Stomach (tissue), 19 donors: ENCODE measurements at places on chromosomes 5 and 9.
A peak's percentile ranks its signal among the peaks of the same experiment; 100 is the strongest.

DNA sequence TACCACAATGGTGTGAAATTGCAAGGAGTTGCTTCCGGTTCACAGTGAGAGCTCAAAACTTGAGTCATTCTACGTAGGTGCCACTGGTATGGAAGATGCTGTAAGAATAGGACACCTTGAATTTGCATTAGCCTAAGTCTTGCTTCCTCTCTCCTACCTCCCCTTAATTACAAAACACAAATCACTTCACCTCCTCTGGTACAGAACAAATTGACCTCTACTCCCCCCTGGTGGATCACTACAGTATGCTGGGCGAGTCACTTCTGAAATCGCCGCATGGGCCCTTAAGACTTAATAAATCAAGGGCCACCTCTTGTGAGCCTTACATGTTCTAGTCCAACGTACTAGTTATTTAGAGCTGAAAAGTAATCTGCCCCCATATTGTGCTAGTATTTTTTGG lies 145.3 kb upstream of the SMARCA2 start:
- no peaks in the 10 kb centered on the region for H3K36me3 ChIP-seq
- no peaks in the 10 kb centered on the region for H3K27me3 ChIP-seq
- H3K4me1 ChIP-seq = no peaks in the 10 kb centered on the region
- DNase-seq = peak; percentile 50

- H3K4me1 ChIP-seq = peaks cover 12% of the 10 kb centered on the region
- DNase-seq = peak; percentile 67
- no peaks in the 10 kb centered on the region for H3K36me3 ChIP-seq
These were observed 121.2 kb downstream of the CEMIP2 start for GRCh38 chr9:71647094-71647591.

DNA sequence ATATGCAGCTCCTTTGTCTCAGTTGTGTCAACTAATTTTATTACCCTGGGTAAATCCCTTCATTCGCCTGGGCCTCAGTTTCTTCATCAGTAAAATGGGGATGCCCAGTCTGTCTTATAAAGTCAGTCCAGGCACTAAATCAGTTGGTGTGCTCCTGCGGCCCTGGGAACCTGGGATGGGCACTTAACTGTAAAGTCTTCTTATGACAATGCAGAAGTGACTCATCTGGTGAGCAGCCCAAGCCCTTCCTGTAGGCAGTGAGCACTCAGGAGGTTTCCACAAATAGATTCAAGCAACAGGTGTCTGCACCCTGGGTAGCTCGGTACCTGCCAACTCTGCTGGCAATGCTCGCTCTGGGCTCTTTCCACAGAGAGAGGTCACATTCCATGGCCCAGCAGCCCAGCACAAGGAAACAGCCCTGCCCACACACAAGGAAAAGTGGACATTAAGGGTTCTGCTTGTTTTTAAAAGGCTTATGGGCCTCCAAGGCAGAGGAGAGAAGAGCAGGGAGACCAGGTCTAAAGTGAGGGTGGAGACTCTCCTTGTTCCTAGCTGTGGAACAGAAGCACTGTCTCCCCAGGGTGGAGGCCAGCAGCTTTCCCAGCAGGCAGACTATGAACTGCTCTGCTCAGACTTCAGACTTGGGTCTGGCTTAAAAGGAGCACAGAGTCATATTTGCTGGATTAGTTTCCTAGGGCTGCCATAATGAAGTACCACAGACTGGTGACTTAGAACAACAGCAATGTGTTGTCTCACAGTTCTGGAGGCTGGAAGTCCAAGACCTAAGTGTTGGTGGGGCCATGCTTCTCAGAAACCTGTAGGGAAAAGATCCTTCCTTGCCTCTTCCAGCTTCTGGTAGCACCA lies 89.7 kb upstream of the ADRA1B start:
- H3K36me3 ChIP-seq = no peaks in the 10 kb centered on the region
- no peaks in the 10 kb centered on the region for H3K27me3 ChIP-seq
- H3K27ac ChIP-seq = peak overlapping the region; percentile 56
- no peak overlapping the region for H3K4me3 ChIP-seq
- peak; percentile 7 for DNase-seq

- no peaks in the 10 kb centered on the region for H3K4me1 ChIP-seq
- no peaks in the 10 kb centered on the region for H3K27me3 ChIP-seq
- H3K27ac ChIP-seq = no peak overlapping the region
- peak; percentile 35 for DNase-seq
- no peak overlapping the region for H3K4me3 ChIP-seq
These were observed 11.7 kb upstream of the OR1J2 start for GRCh38 chr9:122498883-122499288.

DNA sequence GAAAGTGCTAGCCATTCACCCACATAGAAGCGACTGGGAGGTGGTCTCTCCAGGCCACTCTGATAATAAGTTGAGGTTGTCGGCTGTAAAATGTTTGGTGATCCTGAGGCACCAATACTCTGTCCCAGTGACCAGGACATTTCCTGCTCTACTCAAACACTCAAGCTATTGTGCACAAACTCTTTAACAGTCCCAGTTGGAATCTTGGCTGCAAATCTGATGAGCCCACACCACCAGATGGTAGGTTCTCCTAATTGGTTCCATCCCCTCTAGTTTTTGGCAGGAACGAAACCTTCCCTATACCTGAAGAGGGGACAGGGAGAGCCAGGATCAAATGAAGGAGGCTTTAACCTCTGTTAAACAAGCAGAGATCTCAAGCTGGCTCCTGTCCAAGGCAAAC lies 14.3 kb downstream of the GRIA1 start:
- H3K27me3 ChIP-seq = no peaks in the 10 kb centered on the region
- no peaks in the 10 kb centered on the region for H3K4me1 ChIP-seq
- DNase-seq = peak; percentile 43
- H3K27ac ChIP-seq = no peak overlapping the region

DNA sequence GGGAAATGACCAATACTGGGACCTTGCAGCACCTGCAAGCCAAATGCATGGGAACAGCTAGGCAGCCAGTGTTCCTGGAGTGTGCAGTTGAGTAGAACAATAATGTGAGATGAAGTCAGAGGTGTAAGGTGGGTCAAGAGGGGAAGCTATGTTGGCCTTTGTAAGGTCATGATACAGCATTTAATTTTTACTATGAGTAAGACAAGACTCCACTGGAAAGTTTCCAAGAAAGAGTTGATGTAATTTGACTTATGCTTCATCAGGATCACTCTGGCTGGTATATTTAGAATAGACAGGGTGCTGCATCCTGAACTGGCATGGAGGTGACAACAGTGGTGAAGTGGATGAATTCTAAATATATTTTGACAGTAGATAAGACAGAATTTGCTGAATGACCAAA lies 744.8 kb downstream of the KCTD16 start:
- no peak overlapping the region for H3K27ac ChIP-seq
- H3K4me3 ChIP-seq = no peak overlapping the region
- no peak for DNase-seq
- H3K27me3 ChIP-seq = no peaks in the 10 kb centered on the region
- H3K36me3 ChIP-seq = no peaks in the 10 kb centered on the region

- H3K4me3 ChIP-seq = no peak overlapping the region
- H3K27me3 ChIP-seq = no peaks in the 10 kb centered on the region
- no peaks in the 10 kb centered on the region for H3K36me3 ChIP-seq
- no peak for DNase-seq
- H3K4me1 ChIP-seq = peaks cover 4% of the 10 kb centered on the region
These were observed 77.5 kb upstream of the XPA start for GRCh38 chr9:97774673-97775072.

- H3K4me1 ChIP-seq = peaks cover 26% of the 10 kb centered on the region
- no peaks in the 10 kb centered on the region for H3K36me3 ChIP-seq
These were observed 132.7 kb downstream of the SLIT3 start for GRCh38 chr5:169168280-169168679.

DNA sequence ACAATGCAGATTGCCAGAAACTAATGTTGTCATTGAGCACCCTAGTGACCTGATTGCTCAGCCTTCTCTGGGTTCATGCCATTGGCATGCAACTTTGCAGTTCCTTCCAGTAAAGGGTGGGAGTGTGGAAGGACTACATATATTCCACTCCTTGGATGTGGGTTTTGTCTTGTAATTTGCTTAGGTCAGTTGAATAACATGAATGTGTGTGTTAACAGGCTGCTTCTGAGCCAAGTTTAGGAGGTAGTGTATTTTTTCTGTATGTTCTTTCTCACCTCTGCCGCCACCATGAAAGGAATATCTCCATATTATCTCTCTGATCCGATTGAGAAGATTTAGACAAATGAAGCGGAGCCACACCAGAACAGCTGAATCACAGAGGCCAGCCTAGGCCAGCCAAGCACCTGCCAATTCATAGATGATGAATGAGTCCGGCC lies 1929.6 kb upstream of the CDH6 start:
- H3K36me3 ChIP-seq = no peaks in the 10 kb centered on the region
- no peaks in the 10 kb centered on the region for H3K27me3 ChIP-seq
- H3K27ac ChIP-seq = no peak overlapping the region
- H3K4me1 ChIP-seq = no peaks in the 10 kb centered on the region
- no peak for DNase-seq
